ENCODE measurements at places on chromosomes 7 and 10.

DNA sequence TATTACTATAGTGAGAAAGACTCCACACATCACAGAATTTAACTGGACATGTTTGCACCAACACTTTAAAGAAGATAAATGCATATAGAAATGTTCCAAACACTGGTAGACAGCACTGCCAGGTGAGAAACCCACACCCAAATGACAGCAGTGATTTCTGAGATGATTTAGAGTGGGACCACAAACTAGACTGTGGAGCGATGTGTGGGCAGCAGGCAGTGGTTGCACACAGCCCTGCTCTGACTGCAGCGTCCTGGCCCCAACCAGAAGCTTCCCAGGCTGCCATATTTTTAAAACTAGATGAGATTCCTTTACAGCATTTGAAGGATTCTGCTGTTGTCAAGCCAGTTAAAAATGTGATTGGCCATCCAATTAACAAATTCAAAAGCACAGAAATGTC lies 47.7 kb upstream of the COMMD3 start:
- no peak for DNase-seq

DNA sequence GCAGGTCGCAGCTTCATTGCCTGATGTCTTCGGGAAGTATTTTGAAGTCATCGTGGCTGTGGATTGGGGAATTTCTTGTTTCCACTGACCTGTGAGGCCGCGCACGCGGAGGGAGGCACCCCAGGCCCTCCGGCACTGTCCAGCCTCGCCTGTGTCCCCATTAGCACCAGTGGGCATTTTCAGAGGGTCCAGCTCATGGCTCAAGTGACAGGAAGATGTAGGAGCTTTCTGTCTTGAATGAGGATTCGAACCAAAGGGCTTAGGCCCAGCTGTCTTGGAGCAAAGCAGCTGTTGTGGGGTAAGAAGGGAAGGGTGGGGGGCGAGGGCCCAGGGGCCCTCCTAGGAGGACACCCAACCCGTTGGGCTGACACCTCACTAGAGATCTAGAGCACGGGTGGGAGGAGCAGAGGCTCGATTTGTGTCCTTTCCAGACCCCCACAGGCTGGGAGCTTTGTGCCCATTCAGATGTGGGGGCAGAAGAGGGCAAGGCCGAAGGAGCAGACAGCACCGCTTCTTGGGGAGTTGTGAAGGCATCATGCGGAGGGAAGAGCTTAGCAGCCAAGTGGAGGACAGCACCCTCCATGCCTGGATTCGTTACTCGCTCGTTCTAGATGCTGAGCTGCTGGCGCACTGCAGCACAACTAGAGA lies 914 bp downstream of the ZNF37A start:
- no peak for DNase-seq

GRCh38 chr10:114879541-114880158 lies 58.1 kb downstream of the FHIP2A start:
- DNase-seq: no peak

DNA sequence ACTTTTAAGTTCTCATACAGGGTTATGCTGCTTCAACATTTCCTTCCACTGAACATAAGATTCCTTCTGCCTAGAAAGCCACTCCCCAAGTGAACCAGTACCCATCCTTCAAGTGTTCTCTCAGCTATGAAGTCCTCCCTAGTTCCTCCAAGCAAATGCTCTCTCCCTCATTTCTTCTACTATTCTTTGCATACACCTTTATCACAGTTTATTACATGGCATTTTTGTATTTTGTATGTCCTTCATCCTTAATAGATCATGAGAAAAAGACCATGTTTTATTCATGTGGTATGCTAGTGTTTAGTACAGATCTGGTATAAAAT lies 1.9 kb downstream of the SYPL1 start:
- DNase-seq: no peak

DNA sequence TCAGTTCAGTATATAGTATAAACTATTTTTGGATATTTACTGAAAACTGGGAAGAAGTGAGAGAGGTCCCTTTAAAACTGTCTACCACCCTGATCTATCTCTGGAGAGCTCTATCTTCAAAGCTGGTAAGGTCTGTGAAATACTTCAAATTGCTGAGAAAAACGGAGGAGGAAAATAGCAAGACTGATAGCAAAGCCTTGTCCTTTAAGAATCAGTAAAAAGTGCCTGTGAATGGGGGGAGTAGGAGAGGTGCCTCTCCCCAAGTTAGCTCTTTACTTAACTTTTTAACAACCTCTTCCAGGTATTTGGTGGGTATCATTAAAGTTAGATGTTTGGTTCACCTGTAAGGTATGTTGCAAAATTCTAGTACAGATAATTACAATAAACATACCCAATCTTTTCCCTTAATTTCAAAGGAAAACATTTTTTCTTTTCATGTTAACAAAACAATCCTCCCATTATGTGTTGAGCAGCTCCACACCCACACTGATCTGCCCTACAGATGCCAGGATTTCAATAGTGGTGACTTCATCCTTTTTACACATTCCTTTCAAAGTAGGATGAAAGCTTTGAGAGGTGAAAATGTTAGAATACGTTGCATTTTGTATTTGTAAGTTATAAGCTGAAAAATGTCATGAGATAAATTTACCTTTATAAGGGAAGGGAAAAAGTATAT lies 149.2 kb downstream of the CRPPA start:
- DNase-seq: no peak

DNA sequence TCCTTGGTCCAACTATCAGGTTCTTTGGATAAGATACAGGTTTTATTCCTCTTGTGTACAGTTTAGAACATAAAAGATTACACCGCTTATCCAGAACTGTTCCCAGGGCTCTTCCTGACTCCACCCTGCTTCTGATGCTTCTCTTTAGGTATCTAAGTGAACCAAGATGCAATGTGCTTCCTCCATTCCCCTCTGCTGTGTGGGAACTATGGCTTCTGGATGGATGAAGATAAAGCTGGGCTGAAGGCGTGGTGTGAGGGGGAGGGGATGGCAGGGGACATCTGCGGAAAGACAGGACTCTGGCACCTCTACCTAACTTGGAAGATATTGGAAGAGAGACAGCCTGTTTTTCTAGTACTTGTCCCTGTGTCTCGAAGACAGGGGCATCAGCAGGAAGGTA lies 209.9 kb upstream of the TBX20 start:
- DNase-seq: no peak

DNA sequence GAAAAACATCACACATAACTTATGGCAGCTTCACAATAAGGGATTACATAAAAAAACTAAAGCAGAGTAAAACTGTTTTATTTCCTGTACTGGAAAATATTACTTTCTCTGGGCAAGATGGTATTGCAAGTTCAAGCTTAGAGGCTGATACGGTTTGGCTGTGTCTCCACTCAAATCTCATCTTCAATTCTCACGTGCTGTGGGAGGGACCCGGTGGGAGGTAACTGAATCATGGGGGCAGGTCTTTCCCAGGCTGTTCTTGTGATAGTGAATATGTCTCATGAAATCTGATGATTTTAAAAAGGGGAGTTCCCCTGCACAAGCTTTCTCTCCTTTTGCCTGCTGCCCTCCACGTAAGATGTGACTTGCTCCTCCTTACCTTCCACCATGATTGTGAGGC lies 5.1 kb upstream of the LRRC27 start:
- DNase-seq: no peak

GRCh38 chr7:128003167-128003566 lies 28.1 kb downstream of the LRRC4 start:
- no peak for DNase-seq

GRCh38 chr10:108005627-108006026 lies 841.1 kb upstream of the SORCS1 start:
- no peak for DNase-seq
